ENCODE measurements at places on chromosomes 3 and 15.

DNA sequence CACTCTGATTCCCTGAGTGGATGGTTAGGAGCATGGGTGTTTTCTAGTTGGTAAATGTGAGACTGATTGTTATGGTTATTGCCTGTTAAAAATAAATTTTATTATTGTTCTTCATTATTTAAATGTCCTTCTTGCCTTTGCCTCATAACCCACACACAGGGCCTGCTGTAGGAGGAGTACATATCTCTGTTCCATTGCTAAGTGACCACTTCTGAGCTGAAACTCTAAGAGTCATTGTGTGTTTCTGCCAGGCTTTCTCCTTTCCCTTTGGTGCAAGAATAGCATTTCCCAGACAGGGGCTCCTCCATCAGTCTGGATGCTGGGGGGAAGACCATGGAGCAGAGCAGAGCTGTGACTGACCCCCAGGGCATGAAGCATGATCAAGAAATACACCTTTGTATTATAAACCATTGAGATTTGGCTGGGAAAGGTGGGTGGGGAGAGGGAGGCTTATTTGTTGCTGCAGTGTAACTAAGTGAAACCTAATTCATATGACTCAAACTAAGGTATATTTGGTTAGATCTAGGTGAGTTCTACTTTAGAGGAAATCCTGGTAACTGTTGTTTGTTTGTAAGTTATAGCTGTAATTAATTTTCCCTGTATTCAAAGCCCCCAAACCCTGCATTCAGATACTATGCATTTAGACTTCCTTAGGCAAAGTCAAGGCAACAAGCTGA, 137.4 kb downstream of the TGFBR2 start:
- DNase-seq, result no peak

DNA sequence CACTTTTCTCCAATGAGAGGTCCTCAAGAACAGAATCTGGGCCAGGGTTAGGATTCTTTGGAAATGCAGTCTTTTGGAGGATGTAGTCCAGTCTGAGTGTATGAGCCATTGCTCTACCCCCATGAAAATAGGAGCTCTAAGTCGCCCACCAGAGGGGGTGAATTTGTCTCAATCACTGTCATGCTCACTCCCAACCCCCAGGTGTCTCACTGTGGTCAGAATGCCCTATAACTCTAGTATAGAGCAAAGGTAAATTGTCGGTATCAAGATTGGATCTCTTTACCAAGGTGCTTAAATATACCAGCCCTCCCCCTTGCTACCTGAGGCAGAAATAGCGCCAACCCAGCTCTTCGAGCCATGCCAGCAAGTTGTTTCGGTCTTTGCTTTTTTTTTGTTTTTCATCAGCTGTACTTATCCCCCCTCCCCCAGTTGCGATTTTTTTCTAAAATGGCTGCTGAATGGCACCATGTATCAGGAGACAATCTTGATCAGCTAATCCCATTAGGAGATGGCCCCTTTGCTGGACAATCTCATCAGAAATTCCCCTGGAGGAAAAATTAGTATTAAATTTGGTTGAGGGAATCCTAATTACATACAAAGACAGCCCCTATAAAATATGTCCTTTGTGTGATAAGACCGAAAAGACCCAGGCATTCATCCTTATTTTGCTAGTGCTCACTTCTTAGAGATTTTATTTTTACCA, 130.7 kb downstream of the EBLN2 start:
- DNase-seq, result no peak

- no peak for DNase-seq
Observed at GRCh38 chr15:71338827-71339542, 223.7 kb downstream of the THSD4 start.

DNA sequence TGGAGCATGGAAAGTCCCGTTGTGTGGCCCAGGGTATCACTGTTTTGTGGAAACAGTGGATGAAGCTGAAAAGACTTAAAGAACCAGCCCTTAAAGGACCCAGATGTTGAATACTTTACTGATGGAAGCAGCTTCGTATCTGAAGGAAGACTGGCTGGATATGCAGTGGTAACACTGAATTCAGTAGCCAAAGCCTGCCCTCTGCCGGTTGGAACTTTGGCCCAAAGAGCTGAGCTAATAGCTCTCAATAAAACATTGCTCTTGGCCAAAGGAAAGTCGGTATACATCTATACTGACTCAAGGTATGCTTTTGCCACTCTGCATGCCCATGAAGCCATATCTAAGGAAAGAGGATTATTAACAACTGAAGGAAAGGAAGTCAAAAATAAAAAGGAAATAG, 885.4 kb downstream of the PDCD6IP start:
- DNase-seq, result no peak

- DNase-seq, result no peak
Observed at GRCh38 chr3:12907729-12908128, 66.4 kb upstream of the RPL32 start.

DNA sequence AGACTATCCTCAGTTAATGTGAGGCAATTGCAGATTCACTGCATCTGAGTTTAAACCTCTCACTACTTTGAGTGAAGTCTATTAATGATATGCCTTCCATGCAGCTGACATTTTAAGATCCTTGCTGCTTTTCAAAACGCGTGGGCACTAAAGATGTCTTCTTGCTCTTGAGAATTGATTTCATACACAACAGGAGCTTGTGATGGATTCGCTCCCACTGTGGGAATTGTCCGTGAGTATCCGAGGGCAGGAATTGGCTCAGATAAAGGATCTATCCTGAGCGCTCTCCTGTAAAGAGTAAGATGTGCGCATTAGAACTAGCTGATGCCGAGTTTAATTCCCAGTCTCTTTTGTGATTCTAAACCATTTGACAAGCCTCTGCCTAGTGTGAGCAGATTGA, 167.9 kb downstream of the ROBO2 start:
- DNase-seq, result no peak

- no peak for DNase-seq
Observed at GRCh38 chr3:10648181-10648580, 142.8 kb upstream of the ATP2B2 start.

GRCh38 chr15:78353093-78353492, 12.9 kb downstream of the CRABP1 start:
- no peak for DNase-seq

DNA sequence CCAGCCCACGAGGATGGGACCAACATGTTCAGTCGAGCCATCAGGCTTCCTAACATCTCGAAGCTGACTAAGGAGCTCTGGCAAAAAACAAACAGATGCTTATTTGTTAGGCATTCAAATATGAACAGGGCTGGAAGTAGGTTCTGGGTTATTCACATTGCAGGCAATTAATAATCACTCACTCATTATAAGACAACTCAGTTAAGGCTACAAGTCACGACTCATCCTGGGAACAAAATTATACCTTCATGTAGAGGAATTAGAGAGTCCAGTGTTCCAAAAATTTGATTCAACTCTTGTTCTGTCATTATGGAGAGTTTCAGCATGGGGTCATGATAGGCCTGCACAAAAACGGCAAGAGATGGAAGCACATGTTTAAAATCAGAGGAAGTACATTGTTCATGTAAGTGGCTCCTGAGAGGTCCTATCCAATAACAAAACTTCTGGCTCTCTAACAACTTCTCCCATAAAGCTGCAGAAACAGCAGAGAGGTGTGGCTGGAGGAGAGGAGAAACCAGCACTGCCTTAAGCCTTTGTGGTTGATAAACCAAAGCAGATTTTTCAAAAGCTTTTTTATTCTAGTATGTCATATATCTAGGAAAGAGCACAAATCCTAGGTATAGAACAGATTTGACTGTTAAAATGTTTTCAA, 50.6 kb downstream of the ARHGEF3 start:
- DNase-seq, result no peak

- DNase-seq, result no peak
Observed at GRCh38 chr15:57861034-57861638, 154.6 kb downstream of the POLR2M start.

DNA sequence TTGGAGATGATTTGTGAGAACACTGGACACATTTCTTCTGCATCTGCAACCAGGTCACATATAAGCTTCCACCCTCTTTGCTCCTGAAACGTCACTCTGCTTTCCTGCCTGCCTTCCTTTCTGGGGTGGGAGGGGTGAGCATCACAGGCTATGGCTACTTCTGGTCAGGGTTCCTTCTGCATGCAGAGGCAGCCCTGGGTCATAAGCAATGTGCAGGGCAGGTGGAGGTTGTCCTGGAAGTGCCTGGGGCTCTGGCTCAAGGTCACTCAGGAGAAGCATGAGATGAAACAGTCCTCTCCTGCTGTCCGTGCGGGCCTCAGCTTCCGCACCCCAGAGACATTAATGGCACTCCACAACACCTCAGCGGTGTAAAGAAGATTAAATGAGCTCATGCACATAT, 15.1 kb downstream of the SLC6A20 start:
- no peak for DNase-seq

DNA sequence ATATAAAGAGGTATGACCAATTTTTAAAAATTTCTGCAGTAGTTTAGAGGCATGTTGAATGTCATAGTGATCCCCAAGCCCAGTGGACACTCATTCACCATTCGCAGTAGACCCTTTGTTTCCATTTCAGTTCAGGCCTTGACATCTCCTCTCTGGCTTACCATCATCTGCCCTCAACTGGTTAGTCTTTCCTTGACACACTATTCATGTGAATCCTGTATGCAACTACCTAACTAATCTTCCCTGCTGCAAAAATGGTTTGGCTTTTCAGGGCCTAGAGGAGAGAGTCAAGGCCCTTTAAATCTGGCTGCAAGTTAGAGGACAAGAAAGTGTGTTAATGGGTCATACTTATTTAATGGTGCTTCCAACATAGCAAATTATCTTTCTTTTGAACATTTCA, 10.9 kb downstream of the APH1B start:
- no peak for DNase-seq

DNA sequence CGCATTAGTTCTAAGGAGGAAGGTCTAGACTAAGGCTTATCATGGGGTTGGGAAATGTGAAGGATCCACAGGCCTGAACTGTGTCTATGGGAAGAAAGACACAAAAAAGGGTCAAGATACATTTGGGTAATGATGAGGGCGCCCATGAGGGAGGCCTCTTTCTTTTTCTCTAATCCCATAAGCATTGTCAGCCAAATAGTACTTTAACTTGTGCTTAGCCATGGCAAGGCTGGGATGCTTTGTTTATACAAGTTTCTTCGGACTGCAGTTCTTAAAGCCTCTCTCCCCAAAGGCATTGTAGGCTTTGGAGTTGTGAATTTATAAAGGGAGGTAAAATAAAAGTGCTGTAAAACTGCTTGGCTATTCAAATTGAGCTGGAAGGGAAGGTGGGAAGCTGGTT, 23.4 kb downstream of the ARMC8 start:
- no peak for DNase-seq

DNA sequence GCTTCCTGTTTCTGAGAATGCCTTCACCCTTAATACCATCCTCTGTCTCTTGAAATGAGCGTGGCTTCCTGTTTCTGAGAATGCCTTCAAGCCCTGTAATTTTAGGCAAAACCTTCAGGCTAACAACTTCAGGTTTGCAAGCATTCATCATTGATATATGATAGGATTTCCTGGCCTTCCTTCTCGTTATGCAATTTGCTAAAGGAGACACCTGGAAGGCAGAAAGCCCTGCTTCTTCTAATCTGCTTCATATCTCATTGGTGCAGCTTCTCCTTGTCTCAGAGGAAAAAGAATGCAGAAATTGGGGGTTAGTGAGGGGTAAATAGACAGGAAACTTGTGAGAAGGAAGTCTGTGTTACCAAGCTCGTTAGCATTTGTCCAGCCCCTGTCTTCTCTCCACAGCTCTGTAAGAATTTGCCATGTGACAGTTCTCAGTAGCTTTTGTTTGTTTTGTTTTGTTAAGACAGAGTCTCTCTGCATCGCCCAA, 7.3 kb downstream of the ARL6IP5 start:
- DNase-seq, result no peak

DNA sequence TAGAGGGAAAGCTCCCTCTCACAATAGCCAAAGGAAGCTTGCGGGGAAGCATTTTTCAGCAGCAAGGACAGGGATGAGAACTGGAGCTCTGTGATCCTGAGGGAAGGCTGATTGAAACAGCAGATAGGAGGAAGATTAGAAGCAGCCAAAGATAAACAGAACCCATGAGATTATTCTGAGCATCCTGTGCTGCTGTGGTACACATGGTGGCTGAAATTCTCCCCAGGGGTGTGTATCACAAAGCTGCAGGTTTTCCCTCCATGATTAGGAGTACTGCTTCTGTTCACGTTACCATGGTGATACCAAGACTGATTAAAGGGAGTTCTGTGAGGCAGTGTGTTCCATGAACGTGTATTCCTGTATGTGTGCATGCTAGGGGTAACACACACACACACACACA, 30.3 kb upstream of the PSMD6 start:
- DNase-seq, result no peak

DNA sequence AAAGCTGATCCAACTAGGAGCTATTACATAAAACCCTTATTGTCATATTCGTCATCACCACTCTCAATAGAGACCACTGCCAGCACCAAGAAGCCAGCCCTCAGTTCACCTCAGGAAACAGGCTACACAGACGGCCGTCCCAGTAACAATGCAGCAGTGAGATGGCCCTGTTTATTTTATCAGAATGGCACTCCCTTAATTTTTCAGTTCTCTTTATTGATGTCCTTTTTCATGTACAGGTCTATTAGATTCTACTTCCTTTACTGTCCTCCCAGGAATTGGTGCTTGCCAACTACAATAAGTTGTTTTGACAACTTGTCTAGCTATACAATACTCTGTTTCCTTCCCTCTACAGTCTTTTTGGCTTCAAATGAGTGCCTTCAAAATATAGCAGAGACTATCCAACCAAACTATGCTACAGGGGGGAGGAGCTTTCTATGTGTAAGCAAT, 272.5 kb downstream of the ZBTB20 start:
- no peak for DNase-seq

DNA sequence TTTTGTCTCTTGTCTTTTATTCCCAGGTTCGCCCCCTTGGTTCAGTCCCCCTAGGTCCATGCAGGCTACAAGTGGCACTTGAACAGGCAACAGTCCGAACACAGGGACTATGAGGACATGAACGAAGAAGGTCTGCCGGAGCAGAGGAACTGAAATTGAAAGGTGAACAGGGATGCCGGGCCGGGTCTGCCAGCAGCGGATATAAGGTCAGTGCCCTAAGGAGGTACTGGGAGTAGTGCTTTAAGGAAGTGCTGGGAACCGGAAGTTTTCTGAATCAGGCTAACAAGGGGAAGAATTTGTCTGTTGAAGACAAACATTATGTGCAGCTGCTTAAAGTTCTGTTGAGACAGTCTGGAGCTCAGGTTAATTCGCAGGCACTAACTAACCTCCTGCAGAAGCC, 46.8 kb downstream of the LSM3 start:
- DNase-seq, result no peak

- DNase-seq, result no peak
Observed at GRCh38 chr15:100049483-100049882, 292.3 kb downstream of the ADAMTS17 start.

GRCh38 chr3:134326760-134327593, 47.3 kb downstream of the AMOTL2 start:
- DNase-seq, result no peak

All from DMS 273 treated with DMSO at 0.1 percent for 48 hours (cell line).